ENCODE measurements at places on chromosomes 13 and 19.

- DNase-seq, result peak; percentile 65
Observed at GRCh38 chr19:18203408-18203862, 407 bp downstream of the RAB3A start.

- DNase-seq, result no peak
Observed at GRCh38 chr13:86846501-86846900, 824.7 kb upstream of the SLITRK5 start.

GRCh38 chr13:83086948-83087347, 795.3 kb downstream of the SLITRK1 start:
- DNase-seq, result no peak

- DNase-seq, result peak; percentile 1
Observed at GRCh38 chr13:58343076-58343475, 711.5 kb downstream of the PCDH17 start.

- DNase-seq, result no peak
Observed at GRCh38 chr13:33610438-33611120, 207.4 kb upstream of the RFC3 start.

DNA sequence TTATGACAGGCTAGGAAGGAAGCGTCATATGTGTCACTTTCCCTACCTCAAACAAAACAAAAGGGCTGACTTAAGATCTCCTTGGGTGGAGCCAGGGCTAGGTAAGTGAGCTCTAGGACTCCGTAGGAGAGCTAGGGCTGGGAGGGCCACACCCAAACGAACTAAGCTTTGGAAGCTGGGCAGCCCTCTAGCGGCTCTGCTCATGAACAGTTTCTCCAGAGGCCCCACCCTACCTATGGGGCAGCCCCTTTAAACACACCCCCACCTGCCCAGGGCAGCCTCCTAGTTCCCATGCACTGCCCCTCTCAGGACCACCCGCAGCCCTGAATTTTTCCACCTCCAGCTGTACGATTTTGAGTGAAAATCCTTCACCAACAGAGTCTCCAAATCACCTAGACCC, 3.5 kb downstream of the PEG3 start:
- DNase-seq, result no peak
